NCI-H1436 (cell line): ENCODE measurements at places on chromosomes 2 and 18.

DNA sequence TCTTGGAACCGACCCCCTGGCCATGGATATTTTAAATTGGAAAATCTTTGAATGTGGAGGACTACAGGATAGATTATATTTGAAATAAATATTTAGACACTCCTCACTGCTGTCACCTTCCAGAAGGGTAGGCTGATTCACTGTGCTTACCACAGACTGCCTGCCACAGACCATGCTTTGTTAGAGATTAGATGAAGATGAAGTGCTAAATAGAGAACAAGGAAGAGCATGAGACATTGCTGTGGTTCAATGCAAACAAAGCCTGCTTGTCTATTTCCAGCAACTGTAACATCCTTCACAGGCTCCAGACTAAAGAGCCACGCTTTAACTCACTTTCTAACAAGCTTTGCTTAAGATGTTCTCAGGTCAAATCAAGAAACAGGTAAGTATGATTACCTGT lies 81.0 kb upstream of the TMEM17 start:
- DNase-seq, result no peak

- no peak for DNase-seq
These were observed 27.8 kb downstream of the MEX3C start for GRCh38 chr18:51169731-51170130.

DNA sequence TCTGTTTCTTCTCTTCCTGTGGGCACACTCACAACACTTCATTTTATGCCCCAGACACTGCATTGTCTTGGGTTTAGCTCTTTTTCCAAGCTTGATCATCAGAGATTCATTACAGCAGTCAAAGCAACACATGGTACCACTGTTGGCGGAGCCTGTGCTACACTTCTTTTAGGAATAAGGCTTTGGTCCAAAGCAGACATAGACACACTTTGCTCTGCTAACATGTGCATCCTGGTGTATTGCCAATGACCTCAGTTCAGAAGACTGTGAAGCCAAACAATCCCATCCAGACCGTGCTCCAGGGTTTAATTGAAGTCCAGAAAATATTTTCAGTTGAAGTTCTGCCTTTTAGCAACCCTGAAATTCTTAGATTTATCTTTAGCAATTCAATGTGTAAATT lies 354.6 kb upstream of the RAB12 start:
- DNase-seq, result no peak

DNA sequence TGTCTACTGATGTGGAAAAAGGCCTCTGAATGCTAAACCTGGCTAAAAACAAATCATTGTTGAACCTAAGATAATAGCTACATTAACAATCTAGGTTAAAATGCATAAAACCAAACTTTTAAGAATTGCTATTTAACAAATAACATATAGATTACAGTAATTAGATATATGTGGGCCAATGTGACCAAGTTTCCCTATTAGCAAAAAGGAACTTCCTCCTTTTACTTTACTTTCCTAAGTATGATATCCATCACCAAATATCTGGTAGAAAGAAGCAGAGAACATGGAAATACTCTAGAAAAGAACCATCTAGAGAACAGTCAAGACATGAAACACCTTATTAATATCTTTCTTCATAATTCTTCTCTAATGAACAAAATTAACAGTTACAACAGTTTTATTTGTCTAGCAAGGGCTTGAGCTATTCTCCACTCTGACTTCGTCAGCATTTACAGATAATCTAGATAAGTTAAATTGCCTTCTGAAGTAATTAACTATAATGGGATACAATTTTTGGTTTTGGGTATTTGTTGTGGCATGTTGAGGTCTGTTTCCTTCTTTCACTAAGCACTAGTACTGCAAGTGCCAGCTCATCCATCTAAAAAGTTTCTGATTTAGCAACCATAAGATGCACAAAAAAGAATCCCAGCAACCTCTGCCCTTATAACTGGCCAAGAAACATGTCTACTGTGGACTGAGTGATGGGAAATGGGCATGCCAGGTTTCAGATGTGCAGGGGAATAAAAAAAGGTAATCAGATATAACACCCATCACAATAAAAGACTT lies 53.3 kb downstream of the MEMO1 start:
- DNase-seq, result no peak

GRCh38 chr2:55033076-55033742 lies 17.0 kb downstream of the RTN4 start:
- no peak for DNase-seq

DNA sequence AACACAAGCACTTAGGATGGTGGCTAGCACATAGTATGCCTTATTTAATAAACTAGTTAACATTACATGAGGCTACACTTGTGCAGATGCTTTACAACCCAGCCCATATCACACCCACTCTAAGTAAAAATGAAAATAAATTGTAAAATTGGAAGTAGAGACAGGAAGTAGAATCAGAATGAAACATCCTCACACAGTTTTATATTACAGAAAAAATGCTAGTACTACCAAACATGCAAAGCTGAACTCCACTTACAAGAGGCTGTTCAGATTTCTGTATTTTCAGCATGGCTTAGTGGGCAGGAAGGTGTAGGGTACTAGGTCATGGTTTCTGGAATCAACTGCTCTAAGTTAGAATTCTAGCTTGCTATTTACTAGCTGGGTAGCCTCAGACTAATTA lies 18.2 kb upstream of the CRIM1 start:
- no peak for DNase-seq

- no peak for DNase-seq
These were observed 6.0 kb downstream of the ERBB4 start for GRCh38 chr2:212532585-212532984.
